ENCODE measurements at places on chromosomes 11 and 22.

- DNase-seq: peak; percentile 78
Measured at GRCh38 chr22:36156515-36157419, 3.8 kb downstream of the APOL3 start.

- DNase-seq: no peak
Measured at GRCh38 chr22:42275176-42275575, 4.7 kb upstream of the TCF20 start.

DNA sequence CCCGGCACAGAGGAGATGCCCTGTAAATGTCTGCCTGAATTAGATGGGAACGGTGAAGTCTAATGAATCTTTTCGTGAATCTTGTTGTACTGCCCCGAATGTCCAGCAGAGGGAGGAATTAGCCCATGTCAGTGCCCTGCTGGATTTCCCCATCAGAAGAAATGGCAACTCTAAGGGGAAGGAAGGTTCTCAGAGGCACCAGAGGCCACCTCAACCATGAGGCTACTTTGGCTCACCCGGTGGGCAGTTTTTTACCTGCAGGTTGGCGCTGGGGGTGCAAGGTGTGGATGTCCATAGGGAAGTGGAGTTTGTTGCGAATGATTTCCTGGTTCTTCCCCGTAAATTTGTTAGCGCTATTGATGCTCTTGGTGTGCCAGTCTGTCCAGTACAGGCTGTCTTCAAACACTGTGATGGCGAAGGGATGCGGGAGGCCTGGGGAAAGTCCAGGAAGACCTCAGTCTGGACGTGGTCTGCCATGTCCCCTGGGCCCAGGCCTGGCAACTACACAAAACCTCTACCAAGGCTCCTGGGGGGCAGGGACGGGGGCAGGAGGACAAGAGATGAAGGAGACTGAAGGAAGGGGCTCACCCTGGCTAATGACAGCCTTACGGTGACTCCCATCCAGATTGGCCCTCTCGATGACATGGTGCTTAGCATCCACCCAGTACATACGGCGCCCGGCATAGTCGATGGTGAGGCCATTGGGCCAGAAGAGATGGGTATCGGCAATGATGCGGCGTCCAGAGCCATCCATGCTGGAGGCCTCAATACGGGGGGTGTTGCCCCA lies 28.5 kb downstream of the LRP4 start:
- peak; percentile 67 for DNase-seq

DNA sequence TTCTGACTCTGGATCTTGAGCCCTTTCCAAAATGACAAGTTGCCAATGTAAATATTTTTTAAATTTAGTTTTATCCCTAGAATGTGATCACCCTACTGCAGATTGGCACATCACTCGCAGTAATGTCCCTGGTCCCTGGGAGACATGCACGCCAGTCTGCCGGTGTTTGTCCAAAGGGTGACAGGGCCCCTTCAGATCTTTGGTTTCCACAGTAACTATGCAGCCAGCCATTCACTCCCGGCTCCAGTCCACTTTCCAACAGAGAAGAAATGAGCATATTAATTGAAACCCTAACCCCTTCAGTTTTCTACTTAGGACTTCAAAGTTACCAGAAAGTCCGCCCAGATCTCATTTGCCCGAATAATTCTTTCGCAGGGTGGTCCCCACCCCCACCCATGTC lies 25.8 kb upstream of the RASSF10 start:
- DNase-seq: no peak

GRCh38 chr11:21582791-21583190 lies 610.1 kb upstream of the ANO5 start:
- DNase-seq: no peak

- no peak for DNase-seq
Measured at GRCh38 chr11:128628686-128629085, 41.3 kb upstream of the ETS1 start.

DNA sequence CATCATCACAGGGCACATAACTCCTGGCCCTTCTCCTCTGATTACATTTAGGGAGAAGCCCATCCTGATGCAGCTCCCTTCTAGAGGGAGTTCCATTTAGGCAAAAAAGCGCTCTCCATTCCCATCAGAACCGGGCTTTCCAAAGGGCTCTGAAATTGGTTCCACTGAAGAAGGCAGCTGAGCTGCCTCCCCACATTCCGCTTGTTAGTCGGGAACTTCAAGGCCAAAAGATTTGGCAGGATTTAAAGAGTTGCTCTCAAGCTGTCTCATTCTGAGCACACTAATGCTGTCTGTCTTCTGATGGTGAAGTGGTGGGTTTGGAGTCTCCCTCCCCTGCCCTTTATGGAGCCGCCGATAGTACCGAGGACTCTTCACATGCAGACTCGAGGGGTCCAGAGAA lies 26.6 kb upstream of the CABP7 start:
- DNase-seq: no peak

DNA sequence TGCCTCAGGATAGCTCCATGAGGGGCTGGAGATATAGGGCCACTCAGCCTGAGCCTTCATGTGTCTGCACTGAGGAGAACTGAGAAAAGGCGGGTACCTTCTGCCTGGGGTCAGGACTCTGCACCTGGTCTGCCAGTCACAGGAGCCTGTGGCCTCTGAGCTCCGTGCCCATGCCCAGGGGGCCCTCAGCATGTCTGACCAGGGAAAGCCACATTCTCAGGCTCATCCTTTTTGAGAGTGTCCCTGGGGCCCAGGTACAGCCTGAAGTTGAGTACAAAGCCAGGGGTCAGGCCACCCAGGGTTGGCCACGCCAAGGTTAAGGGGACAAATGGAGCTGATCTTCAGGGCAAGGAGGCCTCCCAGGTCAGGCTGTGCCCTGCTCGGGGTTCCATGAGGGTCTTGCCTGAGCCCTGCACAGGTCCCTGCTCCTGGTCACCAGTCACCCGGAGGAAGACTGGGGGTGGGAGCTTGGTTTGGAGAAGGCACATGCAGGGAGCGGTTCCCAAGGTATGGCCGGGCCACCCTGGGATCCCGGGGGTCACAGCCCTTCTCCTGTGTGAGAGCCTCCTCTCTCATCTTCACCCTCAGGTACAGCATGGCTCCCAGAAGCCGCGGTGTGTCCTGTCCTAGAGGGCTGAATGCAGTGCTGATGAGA lies 6.0 kb downstream of the DENND6B start:
- no peak for DNase-seq

- no peak for DNase-seq
Measured at GRCh38 chr11:77525455-77526091, 51.7 kb upstream of the PAK1 start.

- no peak for DNase-seq
Measured at GRCh38 chr22:21103633-21104032, 57.9 kb downstream of the LRRC74B start.

DNA sequence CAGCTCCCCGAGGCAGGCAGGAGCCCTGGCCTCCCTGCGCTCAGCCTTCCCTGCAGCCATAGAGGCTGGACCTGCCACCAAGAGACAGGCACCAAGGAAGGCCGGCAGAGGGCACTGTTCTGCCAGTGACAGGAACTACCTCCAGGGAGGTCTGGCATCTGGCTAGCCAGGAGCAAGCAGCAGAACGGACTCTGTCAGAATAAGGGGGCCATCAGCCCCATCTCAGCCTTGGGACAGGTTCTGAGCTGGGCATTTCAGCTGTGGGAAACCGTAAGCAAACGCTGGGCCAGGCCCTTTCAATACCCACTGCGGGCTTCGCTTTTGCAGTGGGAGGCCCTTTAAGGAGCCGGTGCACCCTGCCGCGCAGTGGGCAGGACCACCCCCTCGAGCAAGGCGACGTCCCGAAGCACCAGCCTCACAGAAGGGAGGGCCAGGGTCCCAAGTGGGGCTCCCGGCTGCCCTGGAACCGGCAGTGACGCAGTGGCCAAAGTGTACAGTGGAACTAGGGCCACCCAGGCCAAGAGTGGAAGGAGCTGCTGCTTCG lies 18.2 kb downstream of the IFT27 start:
- peak; percentile 78 for DNase-seq

DNA sequence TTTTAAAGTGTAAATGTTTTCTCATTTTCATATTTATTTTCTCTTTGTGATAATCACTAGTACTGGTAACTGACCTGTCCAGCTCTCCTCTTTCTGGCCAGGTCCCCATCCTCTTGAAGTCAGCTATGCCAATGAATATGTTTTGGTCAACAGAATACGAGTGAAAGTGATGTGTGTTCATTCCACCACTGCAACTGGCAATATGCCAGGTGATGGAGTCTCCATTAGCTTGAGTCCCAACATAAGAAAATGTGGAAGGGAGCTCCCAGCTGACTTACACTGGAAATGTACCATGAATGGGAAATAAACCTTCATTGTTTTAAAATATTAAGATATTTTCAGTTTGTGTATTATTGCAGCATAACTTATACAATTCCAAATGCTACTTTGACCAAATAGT lies 75.8 kb downstream of the CCDC34 start:
- DNase-seq: no peak

DNA sequence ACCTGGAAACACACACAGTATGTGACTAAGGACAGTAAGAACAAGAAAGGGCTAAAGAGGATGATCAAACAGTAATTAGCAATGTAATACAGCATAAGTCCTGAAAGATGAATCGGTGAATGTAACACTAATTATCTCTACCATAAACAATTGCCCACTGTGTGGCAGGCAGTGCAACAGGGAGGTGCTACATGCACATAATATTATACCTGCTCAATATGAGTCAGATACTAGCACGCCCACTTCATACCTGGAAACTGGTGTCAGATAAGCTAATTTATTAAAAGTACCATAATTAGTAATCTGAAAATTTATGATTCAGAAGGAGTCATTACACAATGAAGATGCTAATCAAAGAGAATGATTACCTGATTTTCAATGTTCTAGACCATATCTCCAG lies 14.9 kb downstream of the CASP12 start:
- DNase-seq: no peak

DNA sequence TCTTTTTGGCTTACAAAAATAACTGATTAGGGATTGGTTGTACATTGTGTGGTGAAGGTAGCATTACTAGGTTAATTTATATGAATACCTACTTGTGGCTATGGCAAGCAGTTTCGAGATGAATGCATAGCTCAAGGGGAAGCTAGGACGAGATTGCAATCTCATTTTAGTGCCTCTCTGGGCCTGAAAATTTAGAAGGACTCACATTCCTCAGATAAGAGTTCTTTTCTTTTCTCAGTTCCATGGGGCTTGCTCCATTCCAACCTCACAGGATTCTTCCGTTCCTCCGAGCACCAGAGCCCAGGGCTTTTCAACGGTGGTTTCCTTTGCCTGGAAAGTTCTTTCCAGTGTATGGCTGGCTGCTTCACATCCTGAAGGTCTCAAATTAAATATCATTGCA lies 82.1 kb downstream of the CECR2 start:
- no peak for DNase-seq

DNA sequence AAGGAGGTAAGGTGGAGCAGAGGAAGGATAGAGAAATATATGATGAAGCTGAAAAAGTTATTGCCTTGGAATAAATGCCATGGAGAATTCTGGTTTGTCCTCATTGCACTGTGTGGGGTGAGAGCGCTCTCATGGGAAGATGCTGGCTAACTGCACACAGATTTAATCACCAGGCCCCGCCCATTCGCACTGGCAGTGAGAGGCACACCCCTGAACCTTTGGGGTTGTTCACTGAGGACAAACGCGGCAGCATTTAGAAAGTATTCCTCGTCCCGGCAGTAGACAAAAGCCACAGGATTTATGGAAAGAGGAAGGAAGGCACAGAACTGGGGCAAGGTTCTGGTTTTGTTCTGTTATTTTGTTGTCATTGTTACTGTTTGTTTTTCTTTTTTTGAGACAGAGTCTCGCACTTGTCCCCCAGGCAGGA lies 70.2 kb downstream of the MED15 start:
- DNase-seq: no peak

GRCh38 chr11:62260261-62260953 lies 9.6 kb upstream of the SCGB2A2 start:
- no peak for DNase-seq

GRCh38 chr11:19441752-19442553 lies 201.2 kb upstream of the E2F8 start:
- DNase-seq: peak; percentile 9

- no peak for DNase-seq
Measured at GRCh38 chr11:116482716-116483115, 290.1 kb downstream of the BUD13 start.

- DNase-seq: no peak
Measured at GRCh38 chr22:30609260-30610185, 2.5 kb downstream of the TCN2 start.

GRCh38 chr22:49712195-49712791 lies 115.4 kb downstream of the BRD1 start:
- DNase-seq: no peak

- DNase-seq: no peak
Measured at GRCh38 chr22:44801476-44801875, 49.1 kb downstream of the ARHGAP8 start.

GRCh38 chr11:30585892-30586250 lies 282 bp downstream of the MPPED2 start:
- DNase-seq: no peak

DNA sequence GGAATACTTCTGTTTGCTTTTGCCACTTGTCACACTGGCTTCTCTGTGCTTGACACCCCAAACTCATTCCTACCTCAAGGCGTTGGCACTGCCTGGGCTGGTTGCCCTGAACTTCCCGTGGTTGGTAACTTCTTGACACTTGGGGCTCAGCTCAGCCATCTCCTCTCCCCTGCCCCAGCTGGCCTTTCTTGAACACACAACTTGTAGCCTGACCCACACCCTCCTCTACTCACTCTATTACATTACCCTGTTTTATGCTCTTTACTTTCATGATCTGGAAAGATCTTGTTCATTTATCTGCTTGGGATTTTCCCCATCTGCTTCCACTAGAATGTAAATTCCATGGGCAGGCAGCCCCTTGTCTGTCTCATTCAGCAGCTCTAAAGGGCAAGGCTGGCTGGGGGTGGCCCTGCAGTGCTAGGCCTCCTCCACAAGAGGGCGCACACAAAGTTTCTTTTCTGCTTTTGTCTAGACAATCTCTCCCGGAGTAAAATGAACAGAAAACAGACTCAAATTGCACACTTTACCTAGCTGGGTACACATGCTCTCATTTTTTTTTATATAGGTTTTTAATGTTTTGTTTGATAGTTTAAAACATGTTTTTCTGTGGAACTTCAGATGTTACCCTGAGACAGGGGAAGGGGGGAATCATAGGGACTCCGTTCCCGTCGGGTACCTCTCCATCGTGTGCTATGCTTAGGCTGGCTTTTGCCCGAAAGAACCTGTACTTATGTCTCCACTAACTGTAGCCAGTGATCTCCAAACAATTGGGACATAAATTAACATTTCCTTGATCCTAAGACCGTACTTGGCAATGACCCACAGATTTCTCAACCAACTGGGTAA lies 16.4 kb upstream of the MRGPRX2 start:
- DNase-seq: peak; percentile 56

DNA sequence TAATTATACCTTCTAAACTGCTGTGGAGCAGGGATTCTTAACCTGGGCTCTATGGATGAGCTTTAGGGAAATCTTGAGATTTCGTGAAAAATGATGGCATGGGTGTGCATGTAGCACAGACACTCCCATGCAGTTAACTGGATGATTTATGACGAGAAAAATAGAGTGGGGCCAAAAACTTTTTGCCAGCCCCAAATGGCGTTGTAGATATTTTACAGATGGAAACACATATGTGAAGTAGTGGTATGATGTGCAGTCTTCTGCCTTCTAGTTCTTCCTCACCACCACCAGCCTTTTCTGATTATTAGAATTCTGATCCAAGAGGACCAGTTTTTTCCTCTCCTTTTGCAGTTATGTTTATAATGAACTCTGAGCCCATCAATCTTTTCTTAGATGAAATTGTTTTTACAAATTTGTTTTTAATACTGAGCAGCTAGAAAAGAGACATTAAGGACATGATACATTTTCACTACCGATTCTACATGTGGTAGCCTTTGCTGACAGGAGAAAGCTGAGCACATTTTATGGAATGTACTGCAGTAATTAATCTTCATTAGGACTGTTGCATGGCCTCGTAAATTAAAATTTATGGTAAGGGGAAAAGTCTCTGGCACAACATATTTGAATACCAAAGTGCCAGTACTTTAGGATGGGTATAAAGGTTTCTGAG lies 261.4 kb downstream of the DDX10 start:
- DNase-seq: no peak

All from stimulated activated CD4-positive, alpha-beta T cell treated with anti-CD3 and anti-CD28 coated beads, Interleukin-4, amount 100 ng/mL, for 1 hour (primary cell).